Neuronal stem cell (in vitro differentiated cells): ENCODE measurements at places on chromosomes 13 and 19.

DNA sequence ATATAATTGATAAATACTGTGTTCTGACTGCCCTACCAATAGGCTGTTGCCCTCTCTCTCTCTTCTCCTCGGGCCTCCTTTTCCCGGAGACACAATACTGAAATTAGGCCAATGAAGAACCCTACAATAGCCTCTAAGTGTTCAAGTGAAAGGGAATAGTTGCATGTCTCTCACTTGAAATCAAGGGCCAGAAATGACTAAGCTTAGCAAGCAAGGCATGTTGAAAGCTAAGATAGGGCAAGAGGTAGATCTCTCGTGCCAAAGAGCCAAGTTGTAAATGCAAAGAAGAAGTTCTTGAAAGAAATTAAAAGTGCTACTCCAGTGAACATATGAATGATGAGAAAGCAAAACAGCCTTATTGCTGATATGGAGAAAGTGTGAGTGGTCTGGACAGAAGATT, 13.3 kb downstream of the KATNAL1 start:
- no peak for DNase-seq
- H3K4me3 ChIP-seq, result no peak overlapping the region
- no peak overlapping the region for H3K27ac ChIP-seq
- H3K27me3 ChIP-seq, result no peaks in the 10 kb centered on the region

DNA sequence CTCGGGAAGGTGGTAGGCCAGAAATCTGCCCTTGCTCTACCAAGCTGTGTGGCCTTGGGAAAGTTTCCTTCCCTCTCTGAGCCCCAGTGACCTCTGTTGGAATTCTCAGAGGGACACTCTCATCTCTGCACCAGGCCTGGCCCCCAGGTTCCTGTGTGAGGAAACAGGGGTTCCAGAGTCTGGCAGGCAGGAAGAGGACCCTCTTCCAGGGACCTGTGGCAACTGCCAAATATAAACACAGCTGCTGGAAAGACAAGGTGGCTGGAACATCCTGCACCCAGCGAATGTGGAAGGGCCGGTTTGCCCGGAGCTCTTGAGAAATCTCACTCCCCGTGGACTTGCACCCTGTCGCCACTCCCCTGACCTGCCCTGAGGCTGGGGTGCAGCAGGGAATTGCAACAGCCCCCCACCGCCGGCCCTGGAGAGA, 52.8 kb downstream of the GADD45B start:
- H3K4me1 ChIP-seq, result peaks cover 17% of the 10 kb centered on the region
- H3K27me3 ChIP-seq, result no peaks in the 10 kb centered on the region
- DNase-seq, result no peak
- H3K4me3 ChIP-seq, result no peak overlapping the region
- H3K36me3 ChIP-seq, result no peaks in the 10 kb centered on the region

- DNase-seq, result no peak
- H3K27me3 ChIP-seq, result no peaks in the 10 kb centered on the region
- no peak overlapping the region for H3K4me3 ChIP-seq
- H3K27ac ChIP-seq, result no peak overlapping the region
- no peaks in the 10 kb centered on the region for H3K4me1 ChIP-seq
These were observed 12.0 kb downstream of the FPR2 start for GRCh38 chr19:51772977-51773376.

GRCh38 chr13:40345654-40346372, 320.6 kb downstream of the FOXO1 start:
- no peaks in the 10 kb centered on the region for H3K27me3 ChIP-seq
- H3K27ac ChIP-seq, result no peak overlapping the region
- H3K36me3 ChIP-seq, result no peaks in the 10 kb centered on the region
- peaks cover 20% of the 10 kb centered on the region for H3K4me1 ChIP-seq
- no peak for DNase-seq
- H3K4me3 ChIP-seq, result no peak overlapping the region

DNA sequence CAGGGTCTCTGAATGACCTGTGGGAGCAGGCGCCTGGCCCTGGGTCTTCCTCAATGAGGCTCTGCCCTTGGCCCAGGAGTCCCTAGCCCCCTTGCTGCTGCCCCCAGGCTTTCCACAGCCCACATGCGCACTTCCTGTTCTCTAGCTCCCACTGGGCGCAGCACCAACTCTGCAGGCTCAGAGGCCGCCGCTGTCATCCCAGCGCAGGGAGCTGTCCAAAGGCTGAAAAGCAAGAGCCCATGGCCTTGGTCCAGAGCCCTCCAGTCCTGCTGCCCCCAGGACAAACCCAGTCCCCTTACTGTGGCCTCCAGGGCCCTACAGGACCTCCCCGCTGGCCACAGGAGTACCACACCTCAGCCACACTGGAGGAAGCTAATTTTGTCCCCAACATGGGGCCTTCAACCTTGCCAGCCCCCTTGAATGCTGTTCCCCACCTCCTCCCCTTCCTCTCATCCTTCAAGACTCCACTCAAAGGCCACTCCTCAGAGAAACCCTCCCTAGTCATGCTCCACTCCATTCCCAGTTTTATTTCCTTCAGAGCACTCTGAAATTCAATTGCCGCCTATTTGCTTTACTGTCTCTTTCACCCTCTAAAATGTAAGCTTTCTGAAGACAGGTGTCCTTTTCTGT, 8.0 kb upstream of the POU2F2 start:
- H3K4me3 ChIP-seq, result no peak overlapping the region
- peak; percentile 80 for DNase-seq
- no peaks in the 10 kb centered on the region for H3K4me1 ChIP-seq

DNA sequence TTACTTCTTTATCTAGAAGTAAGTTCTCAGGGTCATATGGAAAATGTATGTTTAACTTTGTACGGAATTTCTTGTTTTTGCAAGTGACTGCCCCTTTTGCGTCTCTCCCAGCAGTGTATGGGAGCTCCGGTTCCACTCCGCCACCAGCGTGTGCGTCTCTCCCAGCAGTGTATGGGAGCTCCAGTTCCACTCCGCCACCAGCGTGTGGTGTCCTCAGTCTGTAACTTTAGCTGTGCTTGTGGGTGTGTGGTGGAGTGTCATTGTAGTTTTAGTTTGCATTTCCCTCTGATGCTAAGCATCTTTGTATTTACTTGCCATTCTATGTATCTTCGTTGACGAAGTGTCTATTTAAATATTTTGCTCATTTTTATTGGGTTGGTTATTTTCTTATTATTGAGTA, 2.4 kb downstream of the CUL4A start:
- peaks cover 19% of the 10 kb centered on the region for H3K4me1 ChIP-seq
- H3K27me3 ChIP-seq, result no peaks in the 10 kb centered on the region
- no peak for DNase-seq
- peak overlapping the region; percentile 52 for H3K4me3 ChIP-seq
- H3K27ac ChIP-seq, result no peak overlapping the region

- peaks cover under 1% of the 10 kb centered on the region for H3K4me1 ChIP-seq
- no peak for DNase-seq
- no peaks in the 10 kb centered on the region for H3K36me3 ChIP-seq
- H3K27ac ChIP-seq, result no peak overlapping the region
These were observed 19.0 kb downstream of the VSTM2B start for GRCh38 chr19:29544656-29545360.

- DNase-seq, result no peak
- peaks cover 2% of the 10 kb centered on the region for H3K4me1 ChIP-seq
- H3K27me3 ChIP-seq, result no peaks in the 10 kb centered on the region
These were observed 3.1 kb downstream of the CCER2 start for GRCh38 chr19:38908911-38909310.

GRCh38 chr13:38494445-38494844, 144.8 kb downstream of the UFM1 start:
- no peak for DNase-seq
- no peaks in the 10 kb centered on the region for H3K36me3 ChIP-seq
- H3K4me1 ChIP-seq, result no peaks in the 10 kb centered on the region

DNA sequence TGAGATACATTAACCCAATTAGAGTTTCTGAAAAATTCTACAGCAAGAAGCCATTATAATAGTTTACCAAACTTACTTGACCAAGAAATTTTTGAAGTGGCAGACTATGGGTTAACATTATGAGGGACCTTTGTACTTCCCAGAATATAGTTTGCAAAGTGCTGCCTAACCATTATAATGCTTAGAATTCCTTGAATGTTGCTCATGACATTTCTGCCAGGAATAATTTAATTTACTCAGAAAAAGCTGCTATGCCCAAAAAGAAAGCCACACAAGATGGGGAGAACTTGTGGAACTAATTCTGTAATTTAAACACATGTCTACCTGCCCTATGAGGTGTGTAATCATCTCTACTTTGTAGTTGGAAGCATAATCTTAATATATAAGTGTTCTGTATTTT, 58.1 kb upstream of the MYCBP2 start:
- no peak overlapping the region for H3K4me3 ChIP-seq
- DNase-seq, result no peak
- no peaks in the 10 kb centered on the region for H3K27me3 ChIP-seq
- H3K27ac ChIP-seq, result no peak overlapping the region

DNA sequence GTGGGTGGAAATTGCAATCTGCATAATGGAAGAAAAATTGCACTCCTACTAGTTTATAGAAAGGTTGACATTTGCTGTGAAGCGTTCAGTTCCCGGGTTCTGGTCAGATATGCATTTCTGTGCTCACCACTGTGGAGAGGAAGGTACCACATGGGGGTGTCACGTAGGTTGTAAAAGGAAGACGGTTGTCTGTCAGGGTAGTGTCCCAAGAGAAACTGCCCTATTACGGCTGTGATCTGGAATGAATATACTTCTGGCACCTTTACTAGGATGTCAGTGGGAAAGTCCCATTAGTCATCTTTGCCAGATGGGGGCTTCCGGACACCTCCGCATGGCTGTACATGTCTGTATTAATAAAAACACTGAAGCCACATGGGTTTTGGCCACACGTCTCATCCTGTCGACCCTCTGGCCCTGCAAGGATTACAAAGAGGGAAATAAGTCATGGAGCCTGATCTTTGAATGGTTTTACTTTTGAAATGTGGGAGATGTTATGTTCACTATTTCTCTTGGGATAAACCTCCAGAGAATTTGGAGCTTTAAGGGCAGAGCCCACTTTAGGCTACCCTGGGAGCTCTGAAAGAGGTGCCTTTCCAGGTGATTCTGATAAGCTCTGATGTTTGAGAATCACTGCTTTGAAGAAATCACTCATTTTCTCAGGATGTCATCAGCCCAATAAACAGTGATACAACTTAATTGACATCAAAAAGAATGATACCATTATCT, 133.9 kb downstream of the AKAP11 start:
- no peak for DNase-seq
- no peak overlapping the region for H3K27ac ChIP-seq
- no peak overlapping the region for H3K4me3 ChIP-seq
- no peaks in the 10 kb centered on the region for H3K4me1 ChIP-seq
- H3K36me3 ChIP-seq, result no peaks in the 10 kb centered on the region

DNA sequence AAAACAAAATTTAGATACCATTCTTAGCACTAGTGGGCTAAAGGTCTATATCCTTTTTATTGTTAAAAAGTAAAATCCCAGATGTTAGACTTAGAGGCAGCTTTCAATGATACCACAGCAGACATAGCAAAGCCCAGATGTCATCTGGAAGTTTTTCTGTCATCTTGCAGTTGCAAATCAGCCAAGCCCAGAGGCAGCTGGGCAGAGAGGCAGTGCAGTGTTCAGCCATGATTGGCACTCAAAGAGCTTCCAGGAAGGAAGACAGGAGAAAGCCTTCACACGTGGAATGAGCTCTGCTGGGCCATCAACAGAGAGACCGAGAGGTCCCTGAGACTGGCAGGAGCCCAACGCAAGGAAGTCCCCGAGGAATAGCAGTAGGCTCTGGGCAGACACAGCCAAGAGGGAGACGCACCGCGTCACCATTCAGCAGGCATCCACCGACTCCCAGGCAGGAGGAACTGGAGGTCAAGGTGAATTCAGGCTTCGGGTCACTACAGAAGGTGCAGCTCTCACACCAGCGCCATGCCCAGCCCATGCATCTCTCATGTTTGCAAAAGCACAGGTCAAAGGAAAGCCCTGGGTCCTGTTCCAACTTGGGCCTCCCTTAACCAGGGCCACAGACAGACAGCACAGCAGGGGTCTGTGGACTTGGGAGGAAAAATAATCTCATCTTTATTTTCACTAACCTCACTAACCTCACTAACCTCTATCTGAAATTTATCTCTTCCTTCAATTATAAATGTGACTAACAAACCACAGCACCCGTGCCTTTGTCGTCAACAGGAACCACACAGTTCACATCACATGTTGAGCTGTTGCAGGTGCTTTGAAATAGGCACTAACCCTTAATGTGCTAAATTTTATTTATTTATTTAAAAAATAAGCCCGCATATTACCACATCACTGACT, 54.9 kb downstream of the TUBGCP3 start:
- H3K36me3 ChIP-seq, result peaks cover 1% of the 10 kb centered on the region
- DNase-seq, result no peak
- no peaks in the 10 kb centered on the region for H3K27me3 ChIP-seq
- no peak overlapping the region for H3K27ac ChIP-seq

DNA sequence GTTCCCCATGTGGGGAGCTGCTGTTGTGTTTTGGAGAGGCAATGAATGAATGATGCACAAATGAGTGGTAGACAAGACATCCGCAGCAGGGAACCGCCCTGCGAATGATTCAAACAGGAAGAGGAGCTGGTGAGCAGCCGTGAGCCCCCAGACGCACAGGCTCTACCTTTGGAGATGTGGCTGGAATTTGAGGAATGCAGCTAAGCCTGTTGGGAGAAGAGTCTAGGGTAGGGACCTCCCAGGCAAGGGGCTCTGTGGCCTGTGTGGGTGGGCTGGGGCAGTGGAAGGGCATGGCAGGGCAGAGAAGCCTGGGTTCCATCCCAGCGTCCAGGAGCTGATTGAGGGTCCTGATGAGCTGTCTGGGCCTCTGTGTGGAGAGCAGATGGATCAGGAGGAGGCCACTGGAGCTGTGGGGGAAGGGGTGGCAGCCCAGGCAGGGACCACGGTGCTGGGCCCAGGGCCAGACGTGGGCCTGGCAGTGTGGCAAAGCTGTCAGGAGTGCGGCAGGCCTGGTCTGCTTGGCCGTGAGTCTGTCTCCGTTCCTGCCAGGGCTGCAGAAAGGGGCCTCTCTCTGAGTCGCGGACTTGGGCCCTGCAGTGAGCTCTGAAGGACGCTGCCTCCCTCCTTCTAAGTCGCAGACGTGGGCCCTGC, 41.8 kb upstream of the DCUN1D2 start:
- no peak overlapping the region for H3K4me3 ChIP-seq
- peaks cover 15% of the 10 kb centered on the region for H3K4me1 ChIP-seq
- no peaks in the 10 kb centered on the region for H3K27me3 ChIP-seq
- DNase-seq, result peak; percentile 63

- H3K27me3 ChIP-seq, result no peaks in the 10 kb centered on the region
- peaks cover 19% of the 10 kb centered on the region for H3K36me3 ChIP-seq
- DNase-seq, result peak; percentile 84
- H3K27ac ChIP-seq, result peak overlapping the region; percentile 87
- peaks cover 8% of the 10 kb centered on the region for H3K4me1 ChIP-seq
- H3K4me3 ChIP-seq, result peak overlapping the region; percentile 99
These were observed 1.6 kb downstream of the MEX3D start for GRCh38 chr19:1566392-1567115.

- no peaks in the 10 kb centered on the region for H3K4me1 ChIP-seq
- H3K36me3 ChIP-seq, result no peaks in the 10 kb centered on the region
- H3K4me3 ChIP-seq, result no peak overlapping the region
- no peak for DNase-seq
- H3K27me3 ChIP-seq, result peaks cover 15% of the 10 kb centered on the region
These were observed 19.8 kb downstream of the CEACAM7 start for GRCh38 chr19:41668315-41668714.

- H3K27me3 ChIP-seq, result no peaks in the 10 kb centered on the region
- DNase-seq, result no peak
- H3K4me3 ChIP-seq, result no peak overlapping the region
- no peaks in the 10 kb centered on the region for H3K4me1 ChIP-seq
These were observed 6.2 kb downstream of the CARD8 start for GRCh38 chr19:48249502-48250014.
